Endothelial cell (in vitro differentiated cells): ENCODE measurements at places on chromosomes 4 and X. TPM values are rescaled to one million over a fixed set of nuclear protein-coding genes. Genes with fewer than 3 reads are reported as not detected.

DNA sequence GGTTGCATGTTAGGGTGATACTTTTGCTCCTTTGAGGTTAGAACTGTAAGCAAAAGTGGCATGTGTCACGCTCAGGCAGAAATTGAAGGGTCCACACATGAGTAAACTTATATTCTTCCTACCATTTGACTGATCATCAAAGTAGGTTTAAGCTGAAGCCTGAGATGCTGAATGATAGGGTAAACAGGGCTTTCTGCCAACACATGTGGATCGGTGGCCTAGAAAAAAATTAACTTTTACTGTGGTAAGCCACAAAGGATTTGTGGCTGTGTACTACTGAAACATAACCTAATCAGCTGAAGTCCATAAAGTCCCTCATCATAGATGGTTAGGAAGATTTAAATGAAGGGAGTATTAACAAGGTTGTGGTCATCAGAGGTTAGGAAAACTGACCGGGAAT is 1070.1 kb downstream of the STPG2 start:
- no peak overlapping the region for H3K27ac ChIP-seq
- no peak overlapping the region for H3K4me3 ChIP-seq
- H3K27me3 ChIP-seq, result peaks cover 1% of the 10 kb centered on the region
- no peaks in the 10 kb centered on the region for H3K36me3 ChIP-seq
- no peaks in the 10 kb centered on the region for H3K4me1 ChIP-seq

USP51 gene
- total RNA-seq, result 6.3 TPM

GRCh38 chr4:184444953-184445309 is 29.4 kb downstream of the IRF2 start:
- peaks cover 16% of the 10 kb centered on the region for H3K36me3 ChIP-seq
- peak overlapping the region; percentile 42 for H3K4me3 ChIP-seq
- peaks cover 13% of the 10 kb centered on the region for H3K27me3 ChIP-seq
- DNase-seq, result no peak
- no peak overlapping the region for H3K27ac ChIP-seq
- H3K4me1 ChIP-seq, result peaks cover 93% of the 10 kb centered on the region

DNA sequence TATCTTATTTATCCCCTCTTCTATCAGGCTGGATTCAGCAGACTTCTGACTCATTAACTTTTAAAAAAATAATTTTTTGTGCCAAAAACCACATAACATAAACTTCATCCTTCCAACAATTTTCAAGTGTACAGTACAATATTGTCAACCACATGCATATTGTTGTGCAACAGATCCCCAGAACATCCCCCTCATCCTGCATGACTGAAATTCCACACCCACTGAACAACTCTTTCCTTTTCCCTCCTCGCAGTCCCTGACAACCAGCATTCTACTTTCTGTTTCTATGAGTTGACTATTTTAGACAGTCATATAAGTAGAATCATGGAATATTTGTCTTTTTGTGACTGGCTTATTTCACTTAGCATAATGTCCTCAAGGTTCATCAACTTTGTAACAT is 2.2 kb upstream of the MID2 start:
- no peak overlapping the region for H3K27ac ChIP-seq
- H3K36me3 ChIP-seq, result no peaks in the 10 kb centered on the region
- no peak overlapping the region for H3K4me3 ChIP-seq

DNA sequence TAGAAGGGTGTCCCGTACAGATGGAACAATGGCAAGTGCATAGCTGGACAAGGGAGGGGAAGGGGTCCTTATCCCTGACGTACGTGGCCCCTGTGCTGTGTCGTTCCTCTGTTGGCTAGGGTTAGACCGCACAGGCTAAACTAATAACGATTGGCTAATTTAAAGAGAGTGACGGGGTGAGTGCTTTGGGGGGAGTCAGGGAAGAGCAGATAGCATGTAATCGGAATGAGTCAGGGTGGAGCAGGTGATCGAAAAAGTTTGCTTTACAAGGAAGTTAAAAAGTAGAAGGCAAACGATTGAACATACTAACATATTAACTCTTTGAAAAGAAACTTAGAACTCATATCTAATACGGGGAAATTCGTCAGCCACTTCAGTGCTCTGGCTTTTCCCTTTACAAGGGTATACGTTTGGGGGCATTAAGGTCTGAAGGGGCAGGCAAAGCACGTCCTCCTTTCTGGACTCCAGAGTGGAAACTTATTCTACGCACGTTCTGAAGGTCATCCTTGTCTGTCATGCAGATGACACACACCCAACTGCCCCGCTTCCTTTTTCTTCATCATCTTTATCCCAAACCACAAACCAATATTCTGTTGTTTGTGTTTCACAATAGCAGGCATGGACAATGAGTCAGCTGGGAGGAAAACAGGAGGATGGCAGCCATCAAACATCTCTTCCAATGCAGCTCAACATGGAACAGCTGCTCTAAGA is 10.2 kb upstream of the CRLF2 start:
- no peak overlapping the region for H3K4me3 ChIP-seq
- no peak overlapping the region for H3K27ac ChIP-seq
- DNase-seq, result no peak
- H3K36me3 ChIP-seq, result peaks cover 8% of the 10 kb centered on the region

DNA sequence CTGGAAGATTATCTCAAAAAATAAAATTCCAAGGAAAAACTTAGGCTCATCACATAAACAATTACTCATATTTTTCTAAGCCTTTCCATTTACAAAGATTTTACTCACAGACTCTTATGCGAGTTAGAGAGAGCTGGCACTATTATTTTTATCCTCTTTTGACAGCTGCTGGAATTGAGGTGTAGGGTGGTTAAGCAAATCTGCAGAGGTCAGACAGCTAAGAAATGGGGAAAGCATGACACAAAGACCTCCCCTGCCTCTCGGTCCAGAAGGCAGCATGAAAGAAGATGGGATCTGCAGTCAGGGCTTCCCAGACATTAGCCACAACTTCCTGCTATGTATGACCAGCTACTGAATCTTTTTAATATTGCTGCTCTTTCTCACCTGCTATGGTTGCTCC is 89.9 kb upstream of the CPEB2 start:
- H3K27ac ChIP-seq, result no peak overlapping the region
- no peaks in the 10 kb centered on the region for H3K4me1 ChIP-seq
- no peak overlapping the region for H3K4me3 ChIP-seq
- no peaks in the 10 kb centered on the region for H3K36me3 ChIP-seq
- H3K27me3 ChIP-seq, result no peaks in the 10 kb centered on the region

EXOC1L gene
- not detected for total RNA-seq

- H3K36me3 ChIP-seq, result no peaks in the 10 kb centered on the region
- H3K4me1 ChIP-seq, result no peaks in the 10 kb centered on the region
- no peaks in the 10 kb centered on the region for H3K27me3 ChIP-seq
- H3K27ac ChIP-seq, result no peak overlapping the region
- DNase-seq, result no peak
These were observed 233.7 kb upstream of the TECRL start for GRCh38 chr4:64642936-64643335.

- no peak for DNase-seq
- no peaks in the 10 kb centered on the region for H3K4me1 ChIP-seq
- no peaks in the 10 kb centered on the region for H3K36me3 ChIP-seq
- H3K27me3 ChIP-seq, result no peaks in the 10 kb centered on the region
- H3K4me3 ChIP-seq, result no peak overlapping the region
These were observed 96.3 kb downstream of the TMA16 start for GRCh38 chr4:163590619-163591264.

- H3K36me3 ChIP-seq, result no peaks in the 10 kb centered on the region
- no peaks in the 10 kb centered on the region for H3K27me3 ChIP-seq
- H3K4me1 ChIP-seq, result peaks cover 2% of the 10 kb centered on the region
- no peak overlapping the region for H3K4me3 ChIP-seq
- DNase-seq, result no peak
These were observed 32.9 kb downstream of the LAMTOR3 start for GRCh38 chr4:99861120-99861905.

DNA sequence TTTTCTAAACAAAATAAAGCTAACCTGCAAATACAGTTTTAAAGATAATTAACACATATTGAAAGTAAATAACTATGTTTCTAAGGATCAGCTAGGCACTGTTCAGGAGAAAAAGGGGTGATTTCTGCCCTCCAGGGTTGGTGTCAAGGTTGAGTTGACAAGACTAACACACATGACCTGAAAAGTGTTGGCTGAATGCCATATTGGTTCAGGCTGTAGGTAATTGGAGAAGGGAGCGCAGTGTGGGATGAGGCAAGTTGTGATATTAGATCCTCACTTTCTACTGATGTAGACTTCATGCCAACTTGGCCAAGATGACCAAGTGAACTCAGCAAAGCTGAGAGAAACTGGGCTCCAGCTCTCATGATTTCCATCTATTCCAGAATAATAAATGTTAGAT is 42.2 kb downstream of the PPM1K start:
- no peak for DNase-seq
- H3K4me3 ChIP-seq, result no peak overlapping the region
- H3K27ac ChIP-seq, result no peak overlapping the region
- H3K4me1 ChIP-seq, result peaks cover 2% of the 10 kb centered on the region

- peaks cover 8% of the 10 kb centered on the region for H3K27me3 ChIP-seq
- H3K4me1 ChIP-seq, result no peaks in the 10 kb centered on the region
- no peak for DNase-seq
- H3K4me3 ChIP-seq, result peak overlapping the region; percentile 23
These were observed 39.4 kb downstream of the MGST2 start for GRCh38 chr4:139704915-139705485.

- no peak overlapping the region for H3K4me3 ChIP-seq
- DNase-seq, result no peak
- H3K4me1 ChIP-seq, result no peaks in the 10 kb centered on the region
- H3K36me3 ChIP-seq, result peaks cover 12% of the 10 kb centered on the region
These were observed 3.5 kb downstream of the S100G start for GRCh38 chrX:16653424-16653823.

DNA sequence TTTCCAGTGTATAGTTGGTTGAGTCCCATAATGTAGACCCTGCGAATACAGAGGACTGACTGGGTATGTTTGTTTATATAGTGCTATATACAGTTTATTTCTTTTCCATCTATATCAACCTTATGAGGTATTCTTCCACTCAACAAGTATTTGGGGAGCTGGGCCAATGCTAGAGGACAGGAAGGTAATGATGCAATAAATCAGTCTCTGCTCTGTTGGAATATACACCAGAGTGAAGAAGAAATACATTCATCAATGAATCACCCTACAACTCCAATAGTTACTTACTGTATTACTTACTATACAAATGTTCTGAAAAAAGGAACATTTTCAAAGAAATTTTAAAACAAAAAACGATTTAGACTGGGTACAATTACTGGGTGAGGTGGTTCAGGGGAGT is 2.1 kb upstream of the ARSJ start:
- H3K4me3 ChIP-seq, result no peak overlapping the region
- no peak for DNase-seq

DNA sequence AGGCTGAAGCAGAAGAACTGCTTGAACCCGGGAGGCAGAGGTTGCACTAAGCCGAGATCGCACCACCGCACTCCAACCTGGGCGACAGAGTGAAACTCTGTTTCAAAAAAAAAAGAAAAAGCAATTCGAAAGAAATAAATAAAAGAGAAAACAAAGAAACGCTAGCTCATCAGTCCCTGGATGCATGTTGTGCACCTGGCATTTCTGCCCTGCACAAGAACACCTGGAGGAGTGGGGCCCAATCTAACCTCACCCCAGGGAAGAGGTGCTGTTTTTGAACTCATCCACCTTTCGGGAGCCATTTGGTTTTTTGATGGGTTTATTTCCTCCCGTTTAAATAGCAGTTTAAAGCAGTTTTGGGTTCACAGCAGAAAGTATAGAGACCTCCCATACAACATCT is 5.7 kb upstream of the MRFAP1 start:
- no peaks in the 10 kb centered on the region for H3K4me1 ChIP-seq
- DNase-seq, result no peak
- H3K4me3 ChIP-seq, result no peak overlapping the region
- H3K36me3 ChIP-seq, result no peaks in the 10 kb centered on the region

DCAF4L1 gene
- total RNA-seq, result 0.44 TPM

DNA sequence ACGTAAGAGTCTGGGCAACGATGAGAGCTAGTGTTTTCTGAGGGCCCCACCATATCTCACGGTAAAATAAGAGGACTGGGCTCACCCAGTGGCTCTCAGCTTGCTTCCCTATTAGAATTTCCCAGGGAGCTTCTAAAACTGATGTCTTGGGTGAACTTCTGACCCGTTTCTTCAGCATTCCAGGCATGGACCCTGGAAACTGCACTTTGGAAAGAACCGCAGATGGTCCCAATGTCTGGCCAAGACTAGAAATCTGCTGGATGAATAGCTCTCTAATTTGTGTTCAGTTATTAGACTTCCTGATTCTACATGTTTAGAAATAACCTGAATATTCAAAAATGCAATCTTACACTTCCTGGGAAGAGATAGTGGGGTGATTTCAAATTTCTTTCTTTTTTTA is 127.8 kb downstream of the ANOS1 start:
- no peaks in the 10 kb centered on the region for H3K27me3 ChIP-seq
- H3K4me3 ChIP-seq, result no peak overlapping the region
- H3K27ac ChIP-seq, result no peak overlapping the region
- no peaks in the 10 kb centered on the region for H3K36me3 ChIP-seq

GRCh38 chrX:5526191-5526590 is 702.5 kb downstream of the NLGN4X start:
- H3K36me3 ChIP-seq, result no peaks in the 10 kb centered on the region
- H3K27ac ChIP-seq, result no peak overlapping the region
- H3K4me1 ChIP-seq, result no peaks in the 10 kb centered on the region
- no peak overlapping the region for H3K4me3 ChIP-seq

DNA sequence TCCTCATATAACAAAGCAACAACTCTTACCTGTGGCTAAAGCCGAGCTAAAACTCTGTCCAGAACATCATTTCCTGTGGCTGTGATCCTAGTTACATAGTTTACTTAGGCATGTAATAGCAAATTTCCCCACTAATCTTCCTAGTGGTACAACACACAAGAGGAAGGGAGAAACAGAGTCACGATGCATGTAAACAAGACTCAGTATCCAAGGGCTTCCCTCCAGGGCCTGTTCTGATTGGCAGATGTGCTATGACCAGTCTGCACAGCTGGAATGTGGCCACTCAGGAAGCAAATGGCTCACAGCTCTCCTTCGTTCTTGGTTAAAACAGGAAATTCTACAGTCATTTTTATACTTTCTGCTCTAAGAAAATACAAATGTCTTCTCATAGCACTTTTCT is 49.2 kb upstream of the PRSS48 start:
- H3K4me1 ChIP-seq, result peaks cover 30% of the 10 kb centered on the region
- H3K36me3 ChIP-seq, result peaks cover 13% of the 10 kb centered on the region
- H3K27ac ChIP-seq, result peak overlapping the region; percentile 68

- H3K36me3 ChIP-seq, result no peaks in the 10 kb centered on the region
- H3K4me3 ChIP-seq, result no peak overlapping the region
- H3K27ac ChIP-seq, result no peak overlapping the region
- H3K27me3 ChIP-seq, result peaks cover 8% of the 10 kb centered on the region
- DNase-seq, result no peak
These were observed 6.1 kb upstream of the SH3BP2 start for GRCh38 chr4:2786794-2787229.

- no peak for DNase-seq
- no peak overlapping the region for H3K27ac ChIP-seq
- H3K4me3 ChIP-seq, result no peak overlapping the region
- H3K36me3 ChIP-seq, result no peaks in the 10 kb centered on the region
- H3K4me1 ChIP-seq, result peaks cover 4% of the 10 kb centered on the region
These were observed 1957.1 kb upstream of the ADGRL3 start for GRCh38 chr4:59243038-59243437.
